Activated naive CD4-positive, alpha-beta T cell treated with anti-CD3 and anti-CD28 coated beads, Interleukin-2, amount 50 U/mL, for 16 hours (primary cell): ENCODE measurements at places on chromosomes 12 and 14.
A peak's percentile ranks its signal among the peaks of the same experiment; 100 is the strongest.

DNA sequence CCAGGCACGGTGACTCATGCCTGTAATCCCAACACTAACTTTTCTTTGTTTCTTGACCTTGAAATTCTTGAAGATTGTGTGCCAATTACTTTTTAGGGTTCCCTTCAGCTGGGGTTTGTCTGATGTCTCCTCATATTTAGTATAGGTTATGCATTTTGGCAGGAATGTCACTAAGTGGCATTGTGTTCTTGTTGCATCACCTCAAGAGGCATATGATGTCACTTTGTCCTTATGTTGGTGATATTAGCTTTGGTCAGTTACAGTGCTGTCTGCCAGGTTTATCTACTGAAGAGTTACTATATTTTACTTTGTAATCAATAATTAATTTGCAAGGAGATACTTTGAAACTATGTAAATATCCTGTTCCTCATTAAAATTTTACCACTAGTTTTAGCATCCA lies 61.0 kb upstream of the BTG1 start:
- no peak for DNase-seq

- DNase-seq: no peak
Measured at GRCh38 chr14:38964630-38965029, 138.4 kb downstream of the SEC23A start.

- no peak for DNase-seq
Measured at GRCh38 chr12:106960443-106960842, 4.7 kb downstream of the TMEM263 start.

DNA sequence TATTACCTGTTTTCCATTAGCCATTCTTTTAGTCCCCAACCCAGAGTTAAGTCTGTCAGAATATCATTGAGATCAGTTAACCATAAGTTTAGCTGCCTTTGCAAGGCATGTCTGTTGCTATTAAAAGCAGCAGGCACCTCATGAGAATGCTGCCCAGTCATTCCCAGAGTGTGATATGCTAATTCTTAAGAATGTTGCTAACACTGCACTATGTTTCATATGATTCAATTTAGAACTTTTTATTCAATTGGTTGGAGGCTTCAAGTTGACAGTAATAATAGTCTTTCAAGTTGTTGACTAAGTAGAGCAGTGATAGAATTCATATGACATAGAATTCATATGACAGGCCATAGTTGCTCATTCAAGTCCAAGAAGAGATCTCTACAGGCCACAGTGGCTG lies 292.3 kb downstream of the FUT8 start:
- no peak for DNase-seq

DNA sequence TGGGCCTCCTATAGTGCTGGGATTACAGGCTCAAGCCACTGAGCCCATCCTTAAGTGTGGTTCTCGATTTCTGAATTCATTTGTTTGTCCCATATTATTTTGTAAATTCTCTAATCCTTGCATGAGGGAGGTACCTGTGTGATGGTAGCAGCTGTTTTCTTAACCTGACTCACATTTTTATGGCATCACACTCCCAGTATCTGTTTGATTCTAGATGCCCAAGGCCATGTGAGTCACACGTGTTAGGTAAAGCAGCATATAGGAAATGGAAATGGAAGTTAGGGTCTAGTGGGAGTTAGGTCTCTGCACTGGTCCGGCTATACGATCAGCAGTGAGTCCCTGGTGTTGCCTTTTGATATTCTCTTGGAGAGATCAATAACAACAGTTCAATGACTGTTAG lies 198.1 kb downstream of the ERC1 start:
- no peak for DNase-seq

DNA sequence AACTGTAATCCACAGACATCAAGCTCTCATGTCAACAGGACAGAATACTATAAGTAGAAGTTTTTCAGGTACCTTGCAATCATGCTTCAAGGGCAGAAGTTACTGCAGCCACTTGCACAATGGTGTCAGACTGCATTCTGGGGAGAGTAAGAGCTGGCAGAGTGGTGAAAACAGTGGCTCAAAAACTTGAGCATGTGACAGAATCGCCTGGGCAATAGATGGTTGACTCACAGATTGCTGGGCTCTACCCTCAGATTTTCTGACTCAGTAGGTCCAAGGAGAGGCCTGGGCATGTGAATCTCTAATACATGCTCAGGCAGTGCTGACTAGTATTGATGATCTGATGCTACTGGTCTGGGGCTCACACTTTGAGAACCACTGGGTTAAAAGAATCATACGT lies 187.8 kb downstream of the TBX5 start:
- no peak for DNase-seq

DNA sequence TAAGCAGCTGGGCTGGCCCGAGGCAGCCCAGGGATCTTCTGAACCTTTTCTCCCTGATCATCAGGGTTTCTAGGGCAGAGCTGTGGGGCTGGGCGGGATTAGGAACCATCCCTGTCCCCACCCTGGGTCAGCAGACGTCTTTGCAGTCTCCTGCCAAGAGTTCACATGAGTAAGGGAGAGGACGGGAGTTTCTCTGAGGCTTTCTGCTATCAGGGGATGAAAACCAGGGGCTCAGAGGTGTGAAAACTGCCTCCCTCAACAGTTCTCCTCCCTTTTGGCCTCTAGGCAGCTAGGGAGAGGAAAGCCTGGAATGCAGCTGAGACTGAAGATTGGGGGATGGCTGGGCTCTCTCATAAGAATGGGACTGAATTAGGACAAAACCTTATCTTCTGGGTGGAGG lies 7.9 kb downstream of the ZNF385A start:
- no peak for DNase-seq

DNA sequence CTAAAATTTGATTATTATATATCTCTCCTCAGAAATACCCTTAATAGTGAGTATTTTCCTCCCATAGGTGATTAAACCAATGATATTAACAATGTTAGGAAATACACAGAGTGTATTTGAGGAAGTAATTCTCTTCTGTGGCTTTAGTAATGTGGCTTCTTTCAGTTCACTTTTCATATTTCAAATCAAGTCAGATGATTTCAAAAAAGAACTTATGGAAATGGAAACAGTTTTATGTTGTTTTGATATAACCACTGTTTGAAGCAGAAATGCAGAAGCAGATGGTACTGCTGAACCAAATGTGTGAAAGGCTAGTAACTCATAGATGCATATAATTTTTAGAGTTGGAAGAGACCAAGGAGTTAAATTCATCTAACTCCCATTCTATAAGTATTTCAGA lies 1.9 kb upstream of the GPR33 start:
- DNase-seq: no peak

- DNase-seq: peak; percentile 63
Measured at GRCh38 chr14:75249251-75249957, 29.2 kb upstream of the FOS start.

DNA sequence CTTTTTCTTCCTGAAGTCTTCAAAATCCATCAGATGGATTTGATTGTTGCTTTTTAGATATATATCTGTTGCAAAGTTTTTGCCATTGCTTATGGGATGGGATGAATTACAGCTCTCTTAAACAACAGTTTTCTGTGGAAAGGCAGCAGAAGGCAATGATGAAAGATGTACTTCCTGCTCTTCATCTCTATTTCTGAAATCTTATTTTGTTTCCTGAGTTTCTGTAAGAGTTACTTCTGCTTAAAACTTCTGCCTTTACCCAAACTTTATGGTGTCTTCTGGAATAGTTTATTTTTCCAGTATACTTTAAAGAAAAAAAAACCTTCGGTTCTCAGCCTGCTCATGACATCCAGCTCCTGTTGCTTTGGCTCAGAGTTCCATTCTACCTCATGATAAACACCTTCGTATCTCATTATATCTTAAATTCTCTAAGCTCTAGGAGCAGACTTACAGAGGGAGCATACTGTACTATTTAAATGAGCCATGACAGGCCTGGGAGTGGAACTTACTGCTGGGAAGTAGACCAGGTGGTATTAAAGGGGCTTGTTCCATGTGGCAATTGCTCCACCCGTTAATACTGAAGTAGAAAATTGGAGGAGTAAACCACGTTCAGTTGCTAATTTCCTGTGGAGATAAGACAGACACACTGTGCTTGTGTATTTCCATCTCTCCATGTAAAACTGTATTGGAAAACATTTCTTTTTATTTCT lies 288.4 kb downstream of the FBXL14 start:
- no peak for DNase-seq

GRCh38 chr12:32312049-32312670 lies 87.2 kb upstream of the FGD4 start:
- DNase-seq: no peak
